ENCODE measurements at places on chromosomes 5 and 9.
A peak's percentile ranks its signal among the peaks of the same experiment; 100 is the strongest.

GRCh38 chr5:60334281-60334713 is 365.7 kb downstream of the DEPDC1B start:
- no peaks in the 10 kb centered on the region for H3K36me3 ChIP-seq
- peak overlapping the region; percentile 74 for H3K27ac ChIP-seq
- no peak overlapping the region for H3K4me3 ChIP-seq
- H3K27me3 ChIP-seq: no peaks in the 10 kb centered on the region
- peak; percentile 81 for DNase-seq
- peaks cover 7% of the 10 kb centered on the region for H3K4me1 ChIP-seq

- no peak overlapping the region for H3K27ac ChIP-seq
- H3K4me3 ChIP-seq: no peak overlapping the region
- no peaks in the 10 kb centered on the region for H3K4me1 ChIP-seq
- H3K36me3 ChIP-seq: no peaks in the 10 kb centered on the region
- H3K27me3 ChIP-seq: no peaks in the 10 kb centered on the region
Measured at GRCh38 chr5:55638051-55638450, 74.1 kb downstream of the SLC38A9 start.

- H3K36me3 ChIP-seq: no peaks in the 10 kb centered on the region
- no peak overlapping the region for H3K4me3 ChIP-seq
- DNase-seq: no peak
- no peaks in the 10 kb centered on the region for H3K4me1 ChIP-seq
- no peaks in the 10 kb centered on the region for H3K27me3 ChIP-seq
Measured at GRCh38 chr9:137865581-137866145, 11.9 kb upstream of the CACNA1B start.

DNA sequence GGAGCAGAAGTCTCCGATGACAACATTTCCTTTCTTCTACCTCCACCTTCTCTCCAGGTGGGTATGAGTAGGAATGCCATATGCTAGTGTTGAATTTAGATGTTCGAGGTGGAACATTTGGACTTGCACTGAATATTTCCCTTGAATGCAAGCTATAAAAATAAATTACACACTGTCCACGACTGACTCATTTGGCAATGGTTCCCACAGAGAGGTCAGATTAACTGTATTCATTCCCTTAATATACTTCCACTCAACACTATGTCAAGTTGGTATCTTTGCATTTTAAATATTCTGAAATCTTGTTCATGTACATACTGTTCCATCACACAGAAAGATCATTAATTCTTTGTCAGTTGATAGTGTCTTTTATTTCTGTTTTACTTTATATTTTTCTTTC is 222.6 kb upstream of the PIK3R1 start:
- H3K36me3 ChIP-seq: no peaks in the 10 kb centered on the region
- H3K4me3 ChIP-seq: no peak overlapping the region
- H3K4me1 ChIP-seq: no peaks in the 10 kb centered on the region
- no peak overlapping the region for H3K27ac ChIP-seq
- DNase-seq: no peak
- no peaks in the 10 kb centered on the region for H3K27me3 ChIP-seq

GRCh38 chr9:136075881-136076678 is 19.0 kb downstream of the NACC2 start:
- no peak for DNase-seq
- peaks cover 2% of the 10 kb centered on the region for H3K36me3 ChIP-seq
- no peaks in the 10 kb centered on the region for H3K27me3 ChIP-seq
- H3K4me3 ChIP-seq: no peak overlapping the region

GRCh38 chr9:27227192-27227591 is 69.8 kb downstream of the EQTN start:
- DNase-seq: no peak
- no peak overlapping the region for H3K27ac ChIP-seq
- H3K27me3 ChIP-seq: no peaks in the 10 kb centered on the region
- H3K4me1 ChIP-seq: no peaks in the 10 kb centered on the region
- no peak overlapping the region for H3K4me3 ChIP-seq
- H3K36me3 ChIP-seq: no peaks in the 10 kb centered on the region

- no peak overlapping the region for H3K4me3 ChIP-seq
- DNase-seq: no peak
- H3K27ac ChIP-seq: no peak overlapping the region
- H3K27me3 ChIP-seq: no peaks in the 10 kb centered on the region
- H3K36me3 ChIP-seq: no peaks in the 10 kb centered on the region
Measured at GRCh38 chr5:38274370-38274769, 16.0 kb downstream of the EGFLAM start.

DNA sequence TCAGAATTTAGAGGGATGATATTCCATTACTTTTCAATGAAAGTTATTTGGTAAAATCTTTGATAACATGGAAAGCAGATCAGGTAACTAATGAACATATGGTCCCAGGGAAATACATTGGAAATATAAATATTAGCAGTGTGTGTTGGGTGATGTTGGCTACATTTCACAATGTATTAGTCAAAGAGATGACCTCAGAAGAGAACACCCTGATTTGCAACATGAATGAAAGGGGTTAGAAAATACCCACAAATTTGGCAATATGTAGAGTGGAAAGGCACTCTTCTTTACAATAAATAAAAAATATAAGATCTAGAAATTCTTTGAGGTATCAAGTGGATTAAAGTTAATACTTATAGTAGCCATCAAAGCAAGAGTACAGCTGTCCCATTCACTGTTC is 606.7 kb downstream of the PSAT1 start:
- no peak for DNase-seq
- H3K27ac ChIP-seq: no peak overlapping the region
- no peaks in the 10 kb centered on the region for H3K36me3 ChIP-seq
- no peaks in the 10 kb centered on the region for H3K4me1 ChIP-seq
- H3K4me3 ChIP-seq: no peak overlapping the region
- H3K27me3 ChIP-seq: no peaks in the 10 kb centered on the region

GRCh38 chr5:180161420-180162303 is 47.3 kb downstream of the RASGEF1C start:
- no peaks in the 10 kb centered on the region for H3K27me3 ChIP-seq
- no peak for DNase-seq
- no peak overlapping the region for H3K27ac ChIP-seq
- H3K4me1 ChIP-seq: no peaks in the 10 kb centered on the region
- no peaks in the 10 kb centered on the region for H3K36me3 ChIP-seq
- H3K4me3 ChIP-seq: no peak overlapping the region

GRCh38 chr9:15182730-15183129 is 124.3 kb downstream of the TTC39B start:
- H3K36me3 ChIP-seq: peaks cover 15% of the 10 kb centered on the region
- no peaks in the 10 kb centered on the region for H3K27me3 ChIP-seq
- no peak overlapping the region for H3K4me3 ChIP-seq
- H3K27ac ChIP-seq: no peak overlapping the region

DNA sequence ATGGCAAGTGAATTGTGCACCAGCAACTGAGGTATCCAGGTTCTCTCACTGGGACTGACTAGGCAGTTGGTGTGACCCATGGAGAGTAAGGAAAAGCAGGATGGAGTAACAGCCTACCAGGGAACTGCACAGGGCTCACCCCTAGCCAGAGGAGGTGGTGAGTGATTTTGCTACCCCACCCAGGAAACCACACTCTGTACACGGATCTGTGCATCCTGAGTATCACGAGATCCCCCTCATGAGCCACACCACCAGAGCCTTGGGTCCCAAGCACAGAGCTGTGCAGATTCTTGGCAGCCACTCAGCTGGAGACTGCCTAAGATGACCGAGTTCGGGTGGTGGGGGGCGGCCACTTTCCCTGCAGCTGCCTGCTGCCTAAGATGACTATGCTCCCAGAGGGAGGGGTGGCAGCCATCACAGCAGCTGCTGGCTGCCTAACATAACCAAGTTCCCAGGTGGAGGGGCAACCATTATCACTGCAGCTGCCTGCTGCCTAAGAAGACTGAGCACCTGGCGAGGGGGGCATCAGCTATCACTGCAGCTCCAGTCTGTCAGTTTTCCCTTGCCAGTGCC is 48.4 kb upstream of the EFNA5 start:
- H3K27ac ChIP-seq: no peak overlapping the region
- no peaks in the 10 kb centered on the region for H3K36me3 ChIP-seq
- no peak overlapping the region for H3K4me3 ChIP-seq
- no peak for DNase-seq
- no peaks in the 10 kb centered on the region for H3K27me3 ChIP-seq
- H3K4me1 ChIP-seq: no peaks in the 10 kb centered on the region

DNA sequence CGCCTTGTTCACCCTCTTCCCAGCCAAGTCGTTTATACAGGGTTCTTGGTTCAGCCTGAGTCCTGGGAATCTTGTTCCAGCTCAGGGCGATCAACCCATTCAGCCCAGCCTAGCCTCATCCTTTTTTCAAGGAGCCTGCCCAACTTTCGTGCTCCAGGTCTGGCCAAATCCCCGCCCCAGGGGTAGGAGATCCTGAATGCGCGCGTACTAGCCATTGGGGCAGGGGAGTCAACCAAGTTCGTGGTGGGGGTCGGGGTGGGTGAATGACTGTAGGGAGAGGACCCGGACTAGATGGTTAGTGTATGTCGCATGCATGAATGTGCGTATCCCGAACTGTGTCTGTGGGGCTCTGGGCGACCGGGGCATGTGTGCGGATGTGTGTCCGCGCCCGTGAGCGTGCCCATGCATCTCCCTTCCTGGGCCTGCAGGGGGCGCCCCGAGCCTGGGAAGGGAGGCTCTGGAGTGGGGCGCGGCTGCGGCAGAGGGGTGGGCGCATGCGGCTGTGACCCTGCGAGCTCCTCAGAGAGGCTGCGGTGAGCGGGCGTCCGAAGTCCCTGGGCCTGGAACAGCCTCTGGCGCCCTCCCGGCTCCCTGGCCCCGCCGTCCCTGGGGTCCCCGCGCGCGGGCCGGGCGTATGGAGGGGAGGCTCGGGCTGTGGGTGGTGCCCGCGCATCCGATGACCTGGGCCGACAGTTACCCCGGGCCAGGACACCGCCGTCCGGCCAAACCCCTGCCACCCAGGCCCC is 8.7 kb downstream of the CCL21 start:
- H3K27me3 ChIP-seq: no peaks in the 10 kb centered on the region
- no peaks in the 10 kb centered on the region for H3K36me3 ChIP-seq
- peak overlapping the region; percentile 73 for H3K4me3 ChIP-seq
- no peaks in the 10 kb centered on the region for H3K4me1 ChIP-seq

GRCh38 chr9:90773617-90774016 is 28.0 kb upstream of the SYK start:
- no peaks in the 10 kb centered on the region for H3K36me3 ChIP-seq
- H3K27ac ChIP-seq: no peak overlapping the region
- H3K4me3 ChIP-seq: no peak overlapping the region
- H3K27me3 ChIP-seq: no peaks in the 10 kb centered on the region
- DNase-seq: no peak

GRCh38 chr5:14781106-14781505 is 90.5 kb downstream of the ANKH start:
- H3K36me3 ChIP-seq: no peaks in the 10 kb centered on the region
- DNase-seq: no peak
- H3K4me3 ChIP-seq: no peak overlapping the region
- H3K4me1 ChIP-seq: no peaks in the 10 kb centered on the region
- H3K27ac ChIP-seq: peak overlapping the region; percentile 53
- no peaks in the 10 kb centered on the region for H3K27me3 ChIP-seq

DNA sequence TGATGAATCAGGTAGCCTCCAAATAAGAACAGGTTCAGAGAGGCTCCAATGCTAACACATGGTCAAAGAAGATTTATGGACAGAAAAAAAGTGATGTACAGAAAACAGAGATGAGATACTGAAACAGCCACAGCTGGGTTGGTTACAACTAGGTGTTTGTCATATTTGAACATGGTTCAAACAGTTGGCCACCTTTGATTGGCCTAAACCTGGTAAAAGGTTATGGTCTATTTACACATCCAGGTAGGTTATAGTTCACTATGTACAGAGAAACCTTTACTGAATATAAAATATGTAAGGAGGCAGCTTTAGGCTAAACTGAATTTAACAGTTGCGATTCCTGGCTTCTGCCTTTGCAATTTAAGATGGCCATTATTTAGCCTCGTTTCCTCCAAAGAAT is 134.0 kb upstream of the ZNF366 start:
- H3K27me3 ChIP-seq: no peaks in the 10 kb centered on the region
- H3K27ac ChIP-seq: no peak overlapping the region
- H3K4me1 ChIP-seq: no peaks in the 10 kb centered on the region
- H3K4me3 ChIP-seq: no peak overlapping the region
- H3K36me3 ChIP-seq: no peaks in the 10 kb centered on the region

DNA sequence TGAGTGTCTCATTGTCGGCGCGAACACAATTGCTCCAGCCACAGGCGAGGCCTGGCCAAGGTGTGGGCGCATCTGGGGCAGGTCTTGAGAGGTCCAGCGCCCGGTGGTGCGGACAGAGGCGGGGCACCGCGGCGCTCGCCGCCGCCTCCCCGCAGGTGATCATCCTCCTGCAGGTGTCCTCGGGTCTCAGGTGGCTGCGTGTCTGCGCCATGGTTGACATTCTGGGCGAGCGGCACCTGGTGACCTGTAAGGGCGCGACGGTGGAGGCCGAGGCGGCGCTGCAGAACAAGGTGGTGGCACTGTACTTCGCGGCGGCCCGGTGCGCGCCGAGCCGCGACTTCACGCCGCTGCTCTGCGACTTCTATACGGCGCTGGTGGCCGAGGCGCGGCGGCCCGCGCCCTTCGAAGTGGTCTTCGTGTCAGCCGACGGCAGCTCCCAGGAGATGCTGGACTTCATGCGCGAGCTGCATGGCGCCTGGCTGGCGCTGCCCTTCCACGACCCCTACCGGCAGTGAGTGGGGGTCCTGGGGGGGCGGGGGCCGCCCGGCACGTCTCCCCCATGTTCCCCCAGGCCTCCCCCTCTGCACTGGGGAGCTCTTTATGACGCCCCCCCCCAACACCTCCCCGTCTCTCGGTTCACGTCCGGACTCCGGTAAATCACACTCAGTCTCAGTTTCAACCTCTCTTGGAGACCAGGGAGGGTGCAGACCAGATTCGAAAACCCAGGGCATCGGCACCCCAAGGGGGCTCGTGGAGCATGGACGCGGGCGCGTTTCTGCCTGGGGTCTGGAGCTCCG is 446 bp downstream of the NXNL2 start:
- peak overlapping the region; percentile 94 for H3K4me3 ChIP-seq
- H3K27ac ChIP-seq: peak overlapping the region; percentile 93
- DNase-seq: no peak
- no peaks in the 10 kb centered on the region for H3K36me3 ChIP-seq

- H3K36me3 ChIP-seq: no peaks in the 10 kb centered on the region
- H3K4me3 ChIP-seq: no peak overlapping the region
- no peaks in the 10 kb centered on the region for H3K27me3 ChIP-seq
- no peaks in the 10 kb centered on the region for H3K4me1 ChIP-seq
- H3K27ac ChIP-seq: no peak overlapping the region
Measured at GRCh38 chr5:97553604-97554452, 370.8 kb upstream of the RIOK2 start.

DNA sequence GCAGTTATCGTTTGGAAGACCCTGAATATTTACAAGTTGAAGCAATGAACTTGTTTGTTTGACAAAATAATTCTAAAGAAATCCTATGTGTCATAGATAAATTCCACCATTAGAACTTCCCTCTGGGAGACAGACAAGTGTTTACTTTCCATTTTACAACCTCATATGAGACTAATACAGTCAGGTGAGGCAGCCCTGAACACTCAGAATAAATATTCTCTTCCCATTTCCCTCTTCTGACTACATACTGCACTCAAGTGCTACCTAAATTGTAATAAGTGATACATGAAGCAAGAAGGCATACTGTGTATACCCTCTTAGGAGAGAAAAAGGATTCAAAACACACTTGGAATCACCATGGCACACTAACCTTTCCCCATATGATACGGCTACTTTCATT is 6.8 kb downstream of the RASEF start:
- H3K36me3 ChIP-seq: no peaks in the 10 kb centered on the region
- no peak overlapping the region for H3K4me3 ChIP-seq
- no peaks in the 10 kb centered on the region for H3K27me3 ChIP-seq

Data from ascending aorta (tissue), 2 donors.